ENCODE measurements at places on chromosomes 6 and 20.

GRCh38 chr6:155398701-155399061 lies 57.0 kb downstream of the NOX3 start:
- DNase-seq, result no peak

- DNase-seq, result no peak
Measured at GRCh38 chr20:32159766-32160221, 47.7 kb downstream of the PLAGL2 start.

GRCh38 chr20:18032977-18033892 lies 24.5 kb downstream of the OVOL2 start:
- no peak for DNase-seq

GRCh38 chr20:6702144-6702543 lies 65.3 kb upstream of the BMP2 start:
- no peak for DNase-seq

DNA sequence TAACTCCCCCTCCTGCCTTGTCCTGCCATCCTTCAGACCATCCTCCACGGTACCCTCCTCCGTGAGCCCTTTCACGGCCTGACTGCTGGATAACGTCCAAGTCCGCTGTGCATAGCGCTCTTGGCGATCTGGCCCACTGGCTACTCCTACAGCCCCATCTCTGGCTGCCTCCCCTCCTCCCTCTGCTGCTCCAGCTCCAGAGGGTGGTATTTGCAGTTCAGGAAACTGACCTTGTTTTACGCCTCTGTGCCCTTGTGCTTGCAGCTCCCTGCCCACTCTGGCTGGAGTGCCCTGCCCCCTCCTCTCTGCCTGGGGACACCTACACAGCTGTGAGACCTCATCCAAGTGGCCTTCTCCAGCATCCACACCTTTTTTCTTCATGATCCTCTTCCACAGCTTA lies 6.5 kb upstream of the RREB1 start:
- no peak for DNase-seq

DNA sequence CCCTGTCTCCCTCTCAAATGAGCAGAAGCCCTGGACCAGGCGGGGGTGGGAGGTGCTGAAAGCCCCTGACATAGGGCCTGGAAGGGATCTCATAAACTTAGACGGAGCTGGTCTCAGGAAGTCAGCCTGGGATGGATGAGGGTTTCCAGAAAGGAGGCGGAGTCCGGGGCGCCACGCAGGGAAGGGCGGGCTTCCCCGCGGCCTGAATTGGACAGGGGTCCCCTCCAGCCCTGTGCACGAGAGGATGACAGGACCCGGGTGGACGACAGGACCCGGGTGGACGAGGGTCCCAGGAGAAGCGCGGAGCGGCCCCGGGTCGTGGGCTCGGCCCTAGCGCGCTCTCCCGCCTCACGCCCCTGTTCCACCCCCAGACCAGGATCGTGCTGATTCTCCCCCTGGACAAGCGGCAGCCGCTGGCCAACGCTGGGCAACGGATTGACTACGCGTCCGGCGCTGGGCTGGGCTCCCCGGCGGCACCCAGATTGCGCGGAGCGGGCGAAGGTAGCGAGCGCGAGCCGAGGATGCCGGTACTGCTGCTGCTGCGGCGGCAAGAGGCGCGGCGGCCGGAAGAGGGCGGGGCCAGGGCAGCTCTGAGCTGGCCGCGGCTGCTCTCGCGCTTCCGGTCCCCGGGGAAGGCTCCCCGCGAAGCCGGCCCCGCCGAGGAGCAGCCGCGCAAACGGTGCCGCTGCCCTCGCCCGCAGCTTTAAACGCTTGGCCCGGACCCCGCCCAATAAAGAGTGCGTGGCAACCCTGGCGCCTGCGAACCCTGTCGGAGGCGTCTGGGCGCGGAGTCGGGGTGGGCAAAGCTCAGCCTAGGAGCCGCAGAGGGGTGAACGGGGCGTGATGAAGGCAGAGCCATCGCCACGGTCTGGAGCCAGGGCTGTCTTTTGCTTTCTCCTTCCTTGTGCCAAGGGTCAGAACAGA lies 1.3 kb downstream of the C20orf144 start:
- DNase-seq, result no peak

- DNase-seq, result no peak
Measured at GRCh38 chr20:33407251-33407650, 5.9 kb upstream of the CDK5RAP1 start.

GRCh38 chr6:169326067-169326799 lies 72.6 kb upstream of the THBS2 start:
- DNase-seq, result no peak

- no peak for DNase-seq
Measured at GRCh38 chr6:156828280-156828703, 51.1 kb downstream of the ARID1B start.

DNA sequence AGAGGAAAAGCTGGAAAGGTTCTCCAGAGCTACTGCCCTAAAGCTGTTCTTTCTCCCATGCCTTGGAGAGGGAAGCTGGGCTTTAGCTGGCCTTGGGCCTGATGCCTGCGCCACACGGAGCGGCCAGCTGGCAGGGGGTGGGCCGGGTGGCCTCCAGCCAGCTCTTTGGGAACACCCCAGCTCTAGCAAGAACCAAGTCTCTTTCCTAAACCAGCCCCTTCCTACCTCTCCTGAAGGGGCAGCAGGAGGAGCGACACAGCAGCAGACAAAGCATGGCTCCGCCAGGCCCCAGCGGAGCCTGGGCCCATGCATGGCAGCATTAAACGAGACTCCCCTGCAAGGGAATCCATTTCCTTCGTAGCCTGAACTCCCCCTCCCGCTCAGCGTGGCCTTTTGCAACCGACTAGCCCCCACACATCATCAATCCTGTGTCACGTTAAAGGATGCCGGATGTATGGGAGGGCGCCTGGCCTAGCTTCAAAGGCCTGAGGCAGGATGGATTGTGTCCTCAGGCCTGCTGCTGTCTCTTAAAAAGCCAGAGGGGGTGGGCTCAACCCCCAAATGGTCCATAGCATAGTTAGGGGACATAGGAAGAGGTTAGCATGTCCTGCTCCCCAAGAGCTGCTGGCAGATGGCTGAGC lies 14.0 kb downstream of the MRPS18A start:
- no peak for DNase-seq

All from NCI-H2081 treated with DMSO at 0.1 percent for 48 hours (cell line).